ENCODE measurements at places on chromosomes 16 and 17. TPM values are rescaled to one million over a fixed set of nuclear protein-coding genes. Genes with fewer than 3 reads are reported as not detected.

GRCh38 chr17:65459677-65460347, 101.6 kb downstream of the AXIN2 start:
- DNase-seq: no peak

- no peak for DNase-seq
These were observed 29.2 kb downstream of the NOL11 start for GRCh38 chr17:67746704-67747571.

- DNase-seq: no peak
These were observed 48.4 kb downstream of the CLEC16A start for GRCh38 chr16:10992797-10993196.

DNA sequence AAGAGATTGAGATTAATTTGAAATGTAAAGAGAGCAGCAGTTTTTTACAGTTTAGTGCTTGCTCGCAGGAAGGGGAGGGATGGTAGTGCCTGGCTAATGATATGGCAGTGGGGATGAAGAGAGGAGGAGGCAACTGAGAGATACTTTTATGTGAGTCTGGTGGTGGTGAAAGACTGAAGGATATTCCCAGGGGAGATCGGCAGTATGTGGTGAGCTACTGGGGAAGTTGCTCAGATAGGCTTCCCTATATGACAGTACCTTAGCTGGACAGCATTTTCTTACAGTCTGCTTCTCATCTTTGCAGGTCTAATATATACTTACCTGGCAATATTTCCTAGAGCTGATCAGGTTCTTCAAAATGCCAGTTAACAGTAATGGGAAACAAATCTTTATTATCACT, 8.6 kb downstream of the CEP95 start:
- no peak for DNase-seq

DNA sequence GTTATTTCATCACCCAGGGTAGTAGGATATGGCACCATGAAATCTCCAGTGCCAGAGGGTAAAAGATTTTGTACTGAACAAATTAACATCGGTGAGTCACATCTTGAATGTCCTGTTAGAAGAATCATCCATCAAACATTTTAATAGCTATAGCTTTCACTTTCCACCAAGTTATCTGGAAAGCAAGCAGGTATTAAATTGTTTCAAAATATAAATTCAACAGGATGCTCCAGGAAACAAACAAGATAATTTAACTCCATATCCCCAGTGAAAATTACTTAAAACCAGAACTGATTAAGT, 2.4 kb downstream of the VEZF1 start:
- DNase-seq: no peak

DNA sequence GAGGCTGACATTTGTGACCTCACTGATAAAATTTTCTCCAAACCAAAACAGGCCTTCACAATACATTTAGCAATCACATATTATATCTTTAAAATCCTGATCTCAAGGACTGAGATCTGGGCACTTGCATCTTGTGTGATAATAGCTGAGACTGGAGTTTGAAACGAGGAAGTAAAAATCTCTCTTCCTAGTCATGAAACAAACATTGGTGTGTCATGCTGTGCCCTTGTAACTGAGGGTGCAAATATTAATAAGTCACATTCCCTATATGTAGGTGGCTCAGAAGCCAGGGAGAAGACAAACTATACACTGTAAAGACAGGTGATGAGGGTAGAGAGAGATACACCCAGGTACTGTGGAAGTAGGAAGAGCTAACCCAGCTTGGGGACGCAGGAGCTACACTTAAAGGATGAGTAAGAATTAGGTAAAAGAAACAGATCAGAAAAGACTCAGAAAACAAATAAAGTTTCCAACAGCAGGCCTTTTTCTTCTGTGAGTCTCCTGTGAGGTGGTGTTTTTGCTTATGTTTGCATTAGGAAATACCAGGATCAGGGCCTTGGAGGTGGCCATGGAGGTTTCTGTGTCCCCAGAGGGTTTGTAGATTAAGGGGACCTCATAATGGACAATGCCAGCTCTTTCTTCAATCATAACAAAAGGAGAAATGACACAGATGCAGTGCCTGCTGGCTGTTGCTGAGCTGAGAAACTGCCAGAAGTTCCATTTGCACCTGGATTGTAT, 335.7 kb downstream of the GRIN2A start:
- DNase-seq: no peak

- DNase-seq: no peak
These were observed 585.3 kb downstream of the KCNJ18 start for GRCh38 chr17:22277595-22277994.

- no peak for DNase-seq
These were observed 17.8 kb downstream of the MPHOSPH6 start for GRCh38 chr16:82152196-82152595.

DNA sequence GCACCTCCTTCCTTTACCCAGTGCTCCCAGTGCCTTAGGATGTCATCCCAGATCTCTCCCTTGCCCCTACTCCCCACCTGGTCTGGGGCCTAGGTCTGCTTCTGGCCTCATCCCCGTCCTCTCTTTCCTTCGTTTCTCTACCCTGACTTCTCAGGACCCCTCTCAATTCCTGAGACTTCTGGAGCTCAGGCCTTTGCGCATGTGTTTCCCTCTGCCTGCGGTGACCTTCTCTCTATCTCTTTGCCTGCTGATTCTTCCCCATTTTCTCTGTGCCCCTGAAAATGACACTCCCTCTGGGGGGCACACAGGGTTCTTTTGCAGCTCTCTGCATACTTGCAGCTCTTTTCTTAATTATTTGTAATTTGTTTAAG, 13.5 kb downstream of the ADORA2B start:
- DNase-seq: no peak

DNA sequence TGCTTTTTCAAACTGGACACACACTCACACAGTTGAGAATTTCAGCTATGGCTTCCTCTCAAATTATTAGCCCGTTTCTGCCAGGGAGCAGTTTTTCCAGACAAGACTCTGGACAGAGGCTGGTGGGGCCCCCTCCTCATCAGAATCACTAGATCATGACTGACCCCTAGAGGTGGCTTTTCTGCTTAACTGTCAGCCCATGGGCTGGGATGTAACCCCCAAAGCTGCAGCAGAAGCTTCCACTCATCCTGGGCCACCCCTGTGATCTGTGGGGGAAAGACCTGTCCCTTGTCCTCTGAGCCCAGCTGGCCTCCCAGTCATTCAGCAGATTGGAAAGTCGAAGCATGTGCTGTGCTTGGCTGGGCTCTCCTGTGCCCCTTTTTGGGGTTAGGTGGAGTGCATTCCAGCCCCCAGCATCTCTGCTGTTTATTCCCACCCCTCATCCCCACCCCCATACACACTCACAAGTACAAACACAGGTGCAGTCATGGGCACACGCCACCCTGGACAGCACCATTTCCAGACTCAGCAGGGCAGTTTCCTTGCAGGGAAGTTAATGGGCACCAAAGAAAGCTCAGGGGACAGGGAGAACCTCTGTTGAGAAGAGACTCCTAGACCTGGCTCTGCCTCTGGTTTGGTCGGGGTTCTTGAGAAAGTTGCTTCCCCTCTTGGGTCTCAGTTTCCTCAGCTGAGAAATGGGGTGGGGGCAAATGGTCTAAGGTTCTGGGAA, 77.6 kb upstream of the RBL2 start:
- DNase-seq: no peak

DNA sequence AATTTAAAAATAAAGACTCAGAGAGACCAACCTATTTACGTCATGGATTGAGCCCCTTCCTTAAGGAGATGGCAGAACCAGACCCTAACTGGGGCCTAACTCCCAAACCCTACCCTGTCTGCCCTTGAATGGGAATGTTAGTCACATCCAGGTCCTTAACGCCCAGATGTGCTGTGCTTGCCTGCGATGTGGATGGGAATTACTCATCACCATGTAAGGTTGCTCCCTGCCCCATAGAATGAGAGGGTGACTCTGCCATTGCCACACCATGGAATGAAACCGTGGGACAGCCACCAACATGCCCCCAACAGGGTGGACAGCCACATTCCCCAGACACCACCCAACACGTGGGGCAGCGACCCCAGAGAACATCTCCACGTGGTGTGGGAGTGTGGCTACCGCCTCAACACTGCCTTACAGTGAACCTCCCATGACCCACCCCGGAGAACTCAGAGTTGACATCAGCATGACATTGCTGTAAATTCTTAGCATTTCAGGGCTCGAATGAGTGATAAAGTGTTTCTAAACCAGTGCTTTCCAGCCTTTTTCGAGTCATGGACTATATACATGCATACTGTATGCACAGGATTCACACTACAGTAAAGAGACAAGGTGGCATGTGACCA, 31.8 kb downstream of the SCNN1B start:
- no peak for DNase-seq

GRCh38 chr17:52170963-52171572, 12.6 kb upstream of the CA10 start:
- no peak for DNase-seq

GRCh38 chr16:89119661-89120141, 26.0 kb downstream of the ACSF3 start:
- DNase-seq: no peak

GRCh38 chr16:23521037-23521743, 10.9 kb upstream of the GGA2 start:
- DNase-seq: no peak

DNA sequence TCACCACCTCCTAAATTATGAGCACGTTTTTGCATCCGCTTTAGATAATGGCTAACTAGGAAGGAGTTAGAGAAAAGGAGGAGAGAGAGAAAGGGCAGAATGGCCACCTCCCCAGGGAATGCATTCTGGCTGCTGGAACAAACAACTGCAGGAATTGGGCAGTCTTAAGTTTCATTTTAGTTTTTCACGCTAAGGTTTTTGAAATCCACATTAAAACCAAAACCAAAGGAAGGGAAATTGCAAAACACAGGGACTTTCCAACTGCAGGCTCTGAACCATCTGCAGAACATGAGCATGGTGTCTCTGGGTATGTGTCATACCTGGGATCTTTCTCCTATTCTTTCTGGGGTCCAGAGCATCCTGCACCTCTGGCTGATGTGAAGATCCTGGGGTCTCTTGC, 12.1 kb upstream of the CCL8 start:
- DNase-seq: peak; percentile 34

DNA sequence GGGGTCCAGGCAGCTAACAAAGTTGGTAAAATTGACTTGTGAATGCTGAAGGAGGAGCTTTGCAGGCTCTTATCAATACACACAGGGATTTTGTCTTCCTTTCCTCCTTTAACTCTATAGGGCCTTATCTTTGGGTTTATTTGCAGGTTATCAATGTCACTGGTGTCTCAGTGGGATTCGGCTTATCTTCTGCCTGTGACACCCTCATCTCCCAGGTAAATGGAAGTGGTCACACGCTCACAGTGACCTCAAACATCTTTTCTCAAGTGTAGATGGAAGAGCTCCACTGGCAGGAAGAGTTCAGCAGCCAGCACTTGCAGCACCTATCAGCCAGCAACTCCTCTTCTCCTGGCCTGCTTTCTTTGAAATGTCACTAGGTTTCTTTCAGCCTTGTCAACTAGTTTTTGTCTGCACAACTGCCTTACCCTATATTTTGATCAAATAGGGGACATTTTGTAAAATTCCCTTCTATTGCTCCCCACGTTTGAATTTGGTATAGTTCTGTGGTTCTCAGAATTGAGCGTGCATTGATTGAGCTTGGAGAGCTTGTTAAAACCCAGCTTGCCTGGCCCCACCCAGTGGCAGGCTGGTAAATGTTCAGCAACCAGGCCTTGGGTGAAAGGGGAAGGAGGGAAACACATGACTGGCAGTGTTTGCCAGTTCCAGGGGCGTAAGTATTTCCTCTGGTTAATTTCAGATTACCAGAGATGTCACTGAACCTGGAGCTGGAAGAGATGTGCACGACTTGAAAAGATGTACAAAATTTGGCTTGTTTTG, 12.8 kb downstream of the SLC47A1 start:
- peak; percentile 41 for DNase-seq

- no peak for DNase-seq
These were observed 28.9 kb downstream of the ABCA9 start for GRCh38 chr17:69031839-69032238.

DNA sequence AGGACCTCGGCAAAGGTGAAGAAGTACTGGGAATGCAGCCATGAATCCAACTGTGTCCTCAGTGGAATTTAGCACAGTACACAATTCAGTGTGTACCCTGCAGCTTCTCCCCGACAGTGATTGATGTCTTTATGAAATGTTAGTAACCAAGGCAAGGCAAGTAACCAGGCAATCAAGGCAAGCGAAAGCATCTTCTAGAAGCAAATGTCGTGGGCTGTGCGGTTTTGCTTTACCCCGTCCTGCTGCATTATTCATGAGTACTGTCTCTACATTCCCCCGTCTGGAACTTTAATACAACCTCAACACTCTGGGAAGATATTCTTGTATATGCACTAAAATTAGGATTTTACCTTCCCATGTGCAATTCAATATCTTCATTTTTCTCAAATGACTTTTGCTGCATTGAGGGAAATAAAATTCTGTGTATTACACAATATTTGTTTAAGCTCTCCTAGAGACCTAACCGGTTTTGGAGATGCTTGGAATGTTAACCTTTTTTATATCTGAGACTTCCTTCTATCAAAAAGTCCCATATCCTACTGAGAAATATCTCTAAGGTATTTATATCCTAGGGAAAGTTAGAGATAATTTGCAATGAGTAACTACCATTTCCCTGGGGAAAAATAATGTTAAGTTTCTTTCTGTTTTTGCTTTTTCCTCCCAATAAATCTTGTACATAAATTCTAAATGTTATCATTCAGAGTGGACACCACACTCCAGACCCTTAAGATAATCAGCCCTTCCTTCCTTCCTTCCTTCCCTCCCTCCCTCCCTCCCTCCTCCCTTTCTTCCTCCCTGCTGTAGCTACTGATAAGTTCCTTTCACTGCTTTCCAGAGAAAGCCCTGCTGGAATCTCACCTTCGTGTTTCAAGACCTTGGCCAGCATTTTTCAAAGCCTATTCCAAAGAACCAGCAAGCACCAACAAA, 51.9 kb upstream of the ADORA2B start:
- no peak for DNase-seq

GRCh38 chr17:9855036-9855435, 29.3 kb downstream of the GLP2R start:
- no peak for DNase-seq

DNA sequence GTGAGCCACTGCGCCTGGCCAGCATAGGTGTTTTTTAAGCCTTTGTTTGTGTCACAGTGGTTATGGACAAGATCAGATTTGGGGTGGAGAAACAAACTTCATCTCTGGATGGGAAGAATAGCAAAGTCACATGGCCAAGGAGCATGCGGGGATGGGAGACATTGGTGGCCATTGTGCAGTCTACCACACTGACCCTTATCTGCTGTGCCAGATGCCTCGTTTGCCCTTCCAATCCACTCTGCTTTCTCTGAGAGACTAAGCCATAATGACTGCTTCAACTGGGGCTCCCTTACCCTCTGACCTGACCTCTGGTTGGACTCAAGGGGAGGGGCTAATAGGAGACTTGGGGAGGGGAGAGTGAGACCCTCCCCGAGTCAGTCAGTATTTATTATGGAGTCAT, 166.8 kb downstream of the PRKCB start:
- DNase-seq: no peak

The FOXJ1 gene
- total RNA-seq: not detected

The ASPA gene
- 1.7 TPM for total RNA-seq

The CNGB1 gene
- not detected for total RNA-seq

The ABCC12 gene
- total RNA-seq: not detected

The NLRC5 gene
- total RNA-seq: 12.6 TPM

The TMC6 gene
- 86.5 TPM for total RNA-seq

The SLC13A2 gene
- total RNA-seq: not detected

The KRTAP4-4 gene
- total RNA-seq: not detected

The PIGW gene
- total RNA-seq: 7.2 TPM

The OR4D1 gene
- total RNA-seq: not detected

All from heart right ventricle (tissue), 16 donors.